Fibroblast of the aortic adventitia (primary cell): ENCODE measurements at places on chromosomes 2 and 18. TPM values are rescaled to one million over a fixed set of nuclear protein-coding genes. Genes with fewer than 3 reads are reported as not detected.

The DIPK1C gene
- not detected in 2 replicates for total RNA-seq

The FAP gene
- 150 and 228 TPM in 2 replicates for total RNA-seq

The SLC19A3 gene
- 0.18 and 1.6 TPM in 2 replicates for total RNA-seq

The NMUR1 gene
- not detected in 2 replicates for total RNA-seq

The GALR1 gene
- under 0.01 TPM in 1 of 2 replicates, not detected in the other for total RNA-seq

The CCDC85A gene
- 0.45 and 1.8 TPM in 2 replicates for total RNA-seq
